Stimulated activated CD8-positive, alpha-beta memory T cell treated with anti-CD3 and anti-CD28 coated beads, Interleukin-15, amount 100 ng/mL, for 4 hours (primary cell): ENCODE measurements at places on chromosomes 4 and X.

GRCh38 chrX:105461016-105461415, 240.5 kb upstream of the TEX13A start:
- DNase-seq = no peak

DNA sequence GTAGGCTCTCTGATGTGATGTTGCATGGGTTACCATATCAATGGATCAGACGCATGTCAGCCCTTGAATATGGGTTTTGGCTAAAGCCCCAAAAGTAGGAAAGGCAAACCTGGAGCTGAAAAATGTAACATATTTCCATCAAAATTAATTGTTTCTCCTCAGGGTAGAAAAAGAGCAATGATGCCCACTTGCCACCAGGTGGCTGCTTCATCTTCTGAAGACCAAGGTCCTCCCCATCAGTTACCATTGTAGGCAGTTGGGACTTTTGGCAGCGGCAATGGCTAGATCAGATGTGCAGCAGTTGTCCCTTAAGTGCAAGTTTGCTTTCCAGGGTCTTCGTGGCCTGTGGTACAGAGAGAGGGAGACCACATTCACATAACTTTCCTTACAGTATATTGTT, 118.2 kb downstream of the NAF1 start:
- no peak for DNase-seq

DNA sequence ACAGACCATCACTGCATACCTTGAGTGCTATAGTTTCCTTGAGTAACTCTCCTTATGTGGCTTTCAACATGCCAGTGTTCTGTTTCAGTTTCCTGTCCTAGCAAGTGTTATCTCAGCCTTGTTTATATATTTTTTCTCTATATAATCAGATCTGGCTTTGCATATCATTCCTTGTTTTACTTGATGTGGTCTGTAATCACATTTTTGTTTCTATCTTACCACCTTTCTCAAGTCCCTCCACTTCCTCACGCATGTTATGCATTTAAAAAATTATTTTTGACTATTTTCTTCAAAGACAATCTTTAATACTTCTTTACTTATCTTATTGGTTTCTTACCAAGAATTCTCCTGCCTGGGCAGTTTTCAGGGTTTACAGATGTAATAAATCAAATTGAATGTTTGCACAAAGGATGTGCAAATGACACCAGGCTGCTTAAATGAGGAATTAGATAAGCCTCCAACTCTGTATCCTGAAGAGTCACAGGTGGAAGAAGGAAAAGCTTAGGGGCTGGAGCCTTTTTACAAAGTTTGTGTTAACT, 351.2 kb downstream of the BMPR1B start:
- no peak for DNase-seq

DNA sequence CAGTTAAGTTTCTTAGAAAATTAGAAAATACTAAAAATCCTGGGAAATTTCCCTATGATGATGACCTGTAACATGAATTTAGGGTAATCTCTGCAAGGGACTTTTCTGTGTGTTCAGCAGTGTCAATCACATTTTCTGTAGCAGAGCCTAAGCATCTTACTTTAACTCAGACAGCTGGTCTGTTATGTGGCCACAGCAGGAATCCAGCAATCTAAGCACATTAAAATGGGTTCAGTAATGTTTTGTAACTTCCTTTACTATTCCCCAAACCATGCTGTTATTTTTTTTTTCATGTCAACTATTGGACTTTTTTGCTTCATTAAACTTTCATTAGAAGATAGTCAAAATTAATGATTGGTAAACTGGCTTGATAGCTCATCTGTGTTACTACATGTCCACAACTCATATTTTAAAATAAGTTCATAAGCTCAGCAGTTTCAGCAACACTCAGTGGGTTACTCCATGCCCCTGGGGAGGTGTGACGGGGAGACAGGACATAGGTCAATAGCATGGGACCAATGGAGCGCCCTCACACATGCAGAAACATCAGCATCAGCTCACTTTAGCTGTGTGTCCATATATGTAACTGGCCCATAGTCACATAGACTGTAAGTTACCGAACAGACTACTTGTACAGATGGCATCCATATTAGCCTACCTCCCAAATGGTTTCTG, 168.0 kb upstream of the PACRGL start:
- DNase-seq = no peak

DNA sequence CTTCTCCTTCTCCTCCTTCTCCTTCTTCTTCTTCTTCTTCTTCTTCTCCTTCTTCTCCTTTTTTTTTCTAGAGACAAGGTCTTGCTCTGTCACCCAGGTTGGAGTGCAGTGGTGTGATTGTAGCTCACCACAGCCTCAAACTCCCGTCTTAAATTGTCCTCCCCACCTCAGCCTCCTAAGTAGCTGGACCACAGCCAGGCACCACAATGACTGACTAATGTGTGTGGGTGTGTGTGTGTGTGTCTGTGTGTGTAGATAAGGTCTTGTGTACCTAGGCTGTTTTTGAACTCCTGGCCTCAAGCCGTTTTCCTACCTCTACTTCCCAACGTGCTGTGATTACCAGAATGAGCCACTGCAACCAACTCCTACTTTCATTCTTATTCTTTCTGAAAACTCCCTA, 390.9 kb downstream of the ADAM29 start:
- no peak for DNase-seq

- no peak for DNase-seq
Observed at GRCh38 chr4:124030147-124030546, 633.6 kb downstream of the SPRY1 start.

DNA sequence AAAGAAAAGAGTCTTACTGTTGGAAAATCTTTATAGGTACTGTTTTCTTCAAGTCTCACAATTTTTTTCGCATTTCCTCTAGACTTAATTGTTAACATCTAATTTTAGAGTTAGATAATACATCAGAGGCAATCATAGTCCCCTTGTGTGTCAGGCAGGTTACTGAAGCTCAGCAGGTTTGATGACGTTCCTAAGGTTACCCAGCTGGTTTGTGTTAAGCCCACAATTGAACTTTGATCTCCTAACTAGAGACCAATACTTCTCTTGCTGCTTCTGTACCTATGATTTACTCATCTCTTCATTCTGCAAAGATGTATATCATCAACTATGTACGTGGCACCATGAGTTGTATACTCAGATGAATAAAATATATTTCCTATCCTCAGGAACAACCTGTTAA, 131.6 kb upstream of the STIM2 start:
- DNase-seq = no peak

- no peak for DNase-seq
Observed at GRCh38 chr4:163201358-163201757, 34.7 kb upstream of the NAF1 start.

DNA sequence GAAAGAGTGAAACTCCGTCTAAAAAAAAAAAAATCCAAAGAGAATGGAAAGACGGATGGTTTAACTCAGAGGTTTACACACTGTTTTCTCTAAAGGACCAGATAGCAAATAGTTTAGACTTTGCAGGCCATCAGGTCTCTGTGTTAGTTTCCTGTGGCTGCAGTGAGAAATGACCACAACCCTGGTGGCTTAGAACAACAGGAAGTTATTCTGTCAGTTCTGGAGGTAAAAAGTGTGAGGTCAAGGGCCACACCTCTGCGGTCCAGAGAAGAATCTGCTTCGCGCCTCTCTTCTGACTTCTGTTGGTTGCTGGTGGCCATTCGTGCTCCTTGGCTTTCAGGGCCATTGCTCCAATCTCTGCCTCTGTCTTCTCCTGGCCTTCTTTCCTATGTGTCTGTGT, 76.9 kb downstream of the TENM3 start:
- DNase-seq = no peak

- no peak for DNase-seq
Observed at GRCh38 chrX:42720209-42720608, 57.8 kb downstream of the PPP1R2C start.

GRCh38 chr4:111864066-111864465, 281.2 kb upstream of the FAM241A start:
- DNase-seq = no peak

GRCh38 chr4:28351826-28352225, 1491.2 kb downstream of the STIM2 start:
- DNase-seq = no peak

- no peak for DNase-seq
Observed at GRCh38 chr4:1192091-1192492, 19.7 kb upstream of the SPON2 start.

GRCh38 chrX:29587107-29587506, 628.3 kb upstream of the MAGEB2 start:
- no peak for DNase-seq

GRCh38 chr4:164139291-164139690, 614.6 kb upstream of the SMIM31 start:
- no peak for DNase-seq

DNA sequence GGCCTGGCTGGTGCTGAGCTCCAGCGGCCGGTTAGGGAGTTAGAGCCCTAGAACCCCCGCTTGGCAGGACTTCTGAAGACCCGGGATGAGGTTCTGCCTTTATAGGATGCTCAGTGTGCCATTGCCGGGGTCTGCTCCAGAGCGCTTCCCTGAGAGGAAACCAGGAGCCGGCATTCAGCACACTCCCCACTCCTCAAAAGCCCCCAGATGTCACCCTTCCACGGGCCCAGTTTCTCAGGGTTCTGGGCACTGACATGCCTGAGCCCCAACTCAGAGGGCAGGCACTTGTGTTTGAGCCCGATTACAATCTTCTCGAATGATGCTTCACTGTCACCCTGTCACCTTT, 6.5 kb downstream of the NKX3-2 start:
- no peak for DNase-seq

DNA sequence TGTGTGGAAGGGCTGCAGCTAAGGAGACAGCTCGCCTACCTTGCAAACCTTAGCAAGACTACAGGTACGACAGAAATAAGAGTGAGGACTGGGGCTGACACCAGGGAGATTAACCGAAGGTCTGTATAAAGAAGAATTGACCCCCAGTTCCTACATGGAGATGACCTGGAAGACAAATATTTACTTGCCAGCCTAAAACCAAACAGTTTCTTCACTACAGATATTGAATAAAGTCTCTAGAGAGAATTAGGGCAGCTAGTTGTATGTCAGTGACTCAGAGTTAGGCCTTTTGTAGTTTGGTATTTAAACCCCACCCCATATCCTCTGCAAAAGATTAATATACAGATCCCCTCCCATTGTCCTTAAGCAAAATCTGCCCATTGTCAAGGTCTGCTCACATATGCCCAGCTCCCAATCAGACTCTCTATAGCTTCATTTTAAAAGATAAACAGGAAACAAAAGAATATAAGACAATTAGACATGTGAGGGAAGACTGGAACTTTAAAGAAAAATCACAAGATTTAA, 28.1 kb upstream of the FRMPD3 start:
- DNase-seq = no peak

DNA sequence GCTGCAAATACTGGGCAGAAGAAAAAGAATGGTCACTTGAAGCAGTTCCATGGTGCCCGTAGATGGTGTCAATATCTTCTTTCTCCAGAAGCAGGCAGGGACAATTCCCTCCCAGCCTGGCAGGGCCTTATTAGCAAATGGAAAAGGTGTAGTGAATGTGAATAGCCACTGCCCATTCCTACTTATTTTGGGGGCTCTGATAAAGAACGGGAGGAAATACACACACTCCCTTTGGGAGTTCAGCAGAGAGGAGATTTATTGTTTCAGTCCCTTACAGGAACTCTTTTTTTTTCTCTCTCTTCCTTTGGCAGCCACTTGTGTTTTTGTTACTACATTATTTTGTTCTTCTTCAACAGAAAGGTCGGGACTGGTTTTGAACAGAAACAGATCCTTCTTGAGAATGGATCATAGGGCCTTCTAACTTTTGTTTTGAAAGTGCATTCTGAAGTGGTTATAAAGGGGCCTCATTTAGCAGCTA, at the start of gene EMCN:
EMCN (minus strand) TSS at position 159 of the 478 bp plus-strand sequence; CDS start at position 51, 108 bp downstream.
- no peak for DNase-seq

GRCh38 chr4:53777244-53777984, 186.1 kb upstream of the LNX1 start:
- DNase-seq = no peak

DNA sequence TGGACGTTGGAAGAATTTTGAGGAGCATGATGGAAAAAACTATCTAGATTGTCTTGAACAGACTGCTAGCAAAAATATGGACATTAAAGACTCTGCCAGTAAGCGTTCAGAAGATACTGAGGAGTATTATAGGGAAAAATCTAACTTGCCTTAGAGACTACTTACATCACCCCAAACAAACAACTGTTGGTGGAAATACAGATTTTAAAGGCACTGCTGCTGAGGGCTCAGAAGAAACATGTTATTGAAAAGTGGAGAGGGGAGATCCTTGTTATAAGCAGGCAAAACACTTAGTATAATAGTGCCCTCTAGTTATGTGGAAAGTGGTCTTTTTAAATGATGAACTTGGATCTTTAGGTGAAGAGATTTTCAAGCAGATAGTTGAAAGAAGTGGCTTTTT, 29.2 kb downstream of the MAD2L1 start:
- no peak for DNase-seq

DNA sequence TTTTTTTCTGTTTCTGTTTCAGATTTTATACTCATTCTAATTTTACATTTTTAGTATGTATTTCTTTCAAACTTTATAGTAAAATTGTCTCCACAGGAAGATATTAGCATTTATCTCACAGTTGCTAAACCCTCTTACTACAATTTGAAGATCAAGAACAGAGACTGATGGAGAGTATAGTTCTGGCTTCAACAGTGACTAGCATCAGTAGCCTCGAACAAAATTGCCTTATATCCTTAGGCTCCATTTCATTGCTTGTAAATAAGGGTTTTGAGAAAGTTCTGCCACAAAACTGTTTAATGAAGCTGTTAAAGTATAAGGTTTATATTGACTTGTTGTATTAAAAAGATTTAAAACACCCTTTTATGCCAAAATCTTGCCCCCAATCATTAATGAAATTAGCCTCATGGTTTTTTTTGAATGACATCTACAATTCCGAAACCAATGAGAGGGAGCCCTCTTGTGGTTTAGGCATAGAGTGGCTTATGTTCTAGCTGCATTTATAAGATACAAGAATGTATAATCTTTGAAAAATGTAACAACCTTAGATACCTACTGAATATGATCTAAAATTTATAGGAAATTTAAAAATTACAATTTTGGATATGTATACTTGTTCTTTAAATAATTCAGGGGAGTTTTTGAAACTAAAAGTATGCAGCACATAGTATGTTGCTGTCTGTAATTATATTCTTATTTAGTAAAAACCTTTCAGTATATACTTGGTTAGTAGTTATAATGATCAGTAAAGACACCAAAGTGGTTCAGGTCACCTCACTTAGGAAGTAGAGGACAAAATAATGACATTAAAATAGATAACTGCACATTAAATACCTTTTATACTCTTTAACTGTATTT, 109.8 kb upstream of the HPGD start:
- DNase-seq = no peak

DNA sequence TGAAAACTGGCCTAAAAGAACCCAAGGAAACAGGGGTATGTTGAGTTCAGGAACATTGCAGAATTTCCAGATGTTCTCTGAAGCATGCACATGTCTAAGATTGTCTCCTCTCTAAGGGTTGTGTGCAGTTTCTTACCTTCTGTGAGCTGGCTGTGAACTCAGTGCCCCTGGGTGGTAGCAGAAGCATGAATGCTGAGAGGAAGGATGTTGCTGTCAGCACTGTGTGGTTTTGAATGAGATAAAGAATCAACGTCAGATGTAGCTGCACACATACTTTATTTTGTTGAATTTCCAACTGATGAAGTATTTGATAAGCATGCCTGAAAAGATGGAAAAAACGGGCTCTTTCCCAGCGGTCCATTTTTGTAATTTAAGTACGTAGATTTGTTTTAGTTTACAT, 23.8 kb upstream of the CD38 start:
- DNase-seq = peak; percentile 24
